ENCODE measurements at places on chromosomes 2 and 18.

DNA sequence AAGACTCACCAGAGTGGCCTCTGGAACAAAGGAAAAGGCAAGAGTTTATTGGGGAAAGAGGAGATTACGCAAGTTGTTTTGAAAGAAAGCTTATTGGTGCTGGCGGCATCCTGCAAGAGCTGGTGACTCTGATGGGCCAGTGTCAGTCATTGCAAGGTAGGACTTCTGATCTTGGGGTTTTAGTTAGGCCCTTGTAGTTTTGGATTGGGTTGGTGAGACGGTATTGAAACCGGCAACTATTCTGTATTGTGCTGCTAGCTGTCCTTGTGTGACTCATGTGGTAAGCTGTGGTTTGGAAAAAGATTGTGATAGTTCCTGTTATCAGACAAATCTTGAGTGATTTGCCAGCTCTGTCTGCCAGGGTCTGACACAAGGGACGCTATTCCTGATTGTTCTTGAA lies 159.1 kb upstream of the PIEZO2 start:
- no peak for DNase-seq
- H3K36me3 ChIP-seq = no peaks in the 10 kb centered on the region
- H3K4me1 ChIP-seq = peaks cover 11% of the 10 kb centered on the region
- no peak overlapping the region for H3K27ac ChIP-seq
- H3K4me3 ChIP-seq = no peak overlapping the region

DNA sequence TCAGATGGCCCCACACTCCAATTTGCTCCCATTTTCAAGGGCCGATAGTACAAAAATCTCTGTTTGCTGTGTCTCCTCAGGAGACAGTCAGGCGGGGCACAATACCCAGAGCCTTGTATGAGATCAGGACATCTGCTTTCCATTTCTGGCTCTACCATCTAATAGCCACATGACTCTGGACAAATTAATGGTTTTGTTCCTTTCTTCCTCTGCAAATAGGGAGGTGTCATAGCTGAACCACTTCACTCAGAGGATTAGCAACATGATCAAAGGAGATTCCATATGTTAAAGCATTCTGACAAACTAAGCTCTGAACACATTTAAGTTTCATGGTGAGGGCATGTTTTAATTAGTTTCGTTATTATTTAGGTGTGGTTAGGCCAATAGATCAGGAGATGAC lies 602.1 kb upstream of the SYT4 start:
- H3K27ac ChIP-seq = no peak overlapping the region
- H3K36me3 ChIP-seq = no peaks in the 10 kb centered on the region
- no peak for DNase-seq
- H3K4me1 ChIP-seq = peaks cover 12% of the 10 kb centered on the region
- no peak overlapping the region for H3K4me3 ChIP-seq

DNA sequence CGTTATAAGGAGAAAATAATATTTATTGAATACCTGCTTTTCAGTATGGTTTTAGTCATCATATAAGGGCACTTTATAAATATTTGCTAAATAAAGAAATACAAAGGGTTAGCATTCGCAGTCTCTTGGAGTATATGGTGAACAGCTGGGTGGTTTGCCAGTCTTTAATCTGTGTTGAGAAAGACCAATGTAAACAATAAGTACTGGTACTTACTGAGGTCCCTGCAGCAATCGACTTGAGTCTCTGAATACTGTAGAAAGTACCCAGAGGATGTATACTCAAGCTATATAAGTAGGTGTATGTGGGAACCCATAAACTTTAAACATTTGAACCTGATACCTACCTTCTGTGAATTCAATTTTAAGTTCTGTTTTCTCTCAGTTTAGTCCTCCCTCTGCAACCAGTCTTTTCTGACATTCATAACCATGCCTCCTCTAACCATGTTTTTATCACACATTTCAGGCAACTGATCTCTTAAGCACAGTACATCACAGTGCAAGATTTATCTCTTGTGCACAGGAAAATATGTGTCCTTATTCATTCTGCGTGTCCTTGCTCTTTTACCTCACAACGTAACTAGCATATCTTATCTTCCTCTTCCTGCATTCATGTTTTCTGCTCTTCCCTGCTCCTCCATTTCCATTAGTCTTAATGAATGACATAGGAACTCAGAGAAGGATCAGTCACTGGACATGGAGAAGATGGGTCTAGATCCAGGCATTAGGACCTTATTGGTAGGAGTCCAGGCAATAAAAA lies 21.7 kb downstream of the C18orf63 start:
- H3K27me3 ChIP-seq = no peaks in the 10 kb centered on the region
- H3K4me1 ChIP-seq = peaks cover 9% of the 10 kb centered on the region
- H3K4me3 ChIP-seq = no peak overlapping the region
- DNase-seq = no peak

GRCh38 chr18:9417073-9417851 lies 58.1 kb upstream of the RALBP1 start:
- H3K4me3 ChIP-seq = no peak overlapping the region
- no peak overlapping the region for H3K27ac ChIP-seq
- H3K27me3 ChIP-seq = no peaks in the 10 kb centered on the region

DNA sequence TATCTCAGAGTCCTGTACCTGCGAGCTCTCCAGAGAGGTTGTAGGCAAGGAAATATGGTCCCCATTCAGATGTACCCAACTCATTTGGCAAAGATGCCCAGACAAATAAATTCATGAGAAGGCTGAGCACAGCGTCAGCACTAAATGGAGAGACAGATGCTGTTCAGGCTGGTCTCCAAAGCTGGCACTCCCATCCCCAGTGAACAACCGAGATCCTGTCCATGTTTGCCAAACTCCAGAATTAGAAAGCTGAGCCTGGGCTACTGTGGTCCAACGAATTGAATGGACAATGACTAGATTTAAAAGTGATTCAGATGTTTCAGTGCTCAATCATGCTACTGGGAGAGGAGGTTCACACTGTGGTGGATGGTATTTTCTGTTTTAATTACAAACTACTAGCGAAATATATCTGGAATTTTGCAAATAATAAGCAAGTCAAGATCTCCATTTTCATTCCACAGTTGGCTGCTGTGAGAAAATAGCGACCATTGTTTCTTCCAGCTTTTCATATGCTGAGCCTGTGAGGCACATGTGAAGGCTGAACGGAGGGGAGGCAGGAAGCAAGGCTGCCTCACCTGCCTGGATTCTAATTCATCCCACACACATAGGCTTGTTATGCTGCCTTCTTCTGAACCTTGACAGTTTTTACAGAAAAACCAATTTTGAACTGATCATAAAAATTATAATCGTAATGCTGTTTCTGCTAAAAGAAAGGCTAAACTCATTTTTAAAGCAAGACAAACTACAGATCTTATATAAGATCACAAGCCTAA lies 22.6 kb upstream of the DAPL1 start:
- H3K36me3 ChIP-seq = no peaks in the 10 kb centered on the region
- peaks cover 21% of the 10 kb centered on the region for H3K27me3 ChIP-seq
- no peak for DNase-seq
- H3K27ac ChIP-seq = no peak overlapping the region
- H3K4me1 ChIP-seq = peaks cover 5% of the 10 kb centered on the region

GRCh38 chr2:205405194-205405593 lies 277.1 kb upstream of the NRP2 start:
- no peaks in the 10 kb centered on the region for H3K27me3 ChIP-seq
- H3K27ac ChIP-seq = no peak overlapping the region
- H3K36me3 ChIP-seq = peaks cover 2% of the 10 kb centered on the region
- DNase-seq = no peak
- peaks cover 15% of the 10 kb centered on the region for H3K4me1 ChIP-seq

DNA sequence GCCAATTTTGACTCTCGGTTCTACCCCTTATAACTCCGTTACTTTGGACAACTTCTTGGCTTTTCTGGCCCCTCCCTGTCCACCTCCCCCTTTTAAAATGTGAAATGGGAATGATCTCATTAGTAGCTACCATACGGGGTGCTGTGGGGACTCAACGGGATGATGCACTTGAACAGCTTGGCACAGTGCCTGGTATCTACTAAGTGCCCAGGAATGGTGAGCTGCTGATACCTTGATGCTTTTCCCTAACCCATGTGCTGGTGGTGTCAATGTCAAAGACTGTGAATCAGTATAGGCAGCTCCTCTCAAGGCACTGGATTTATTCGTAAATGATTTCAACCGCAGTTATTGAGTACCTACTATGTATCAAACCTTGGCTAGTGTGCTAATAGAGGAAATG lies 204.2 kb downstream of the LOXHD1 start:
- no peaks in the 10 kb centered on the region for H3K27me3 ChIP-seq
- no peak for DNase-seq
- H3K27ac ChIP-seq = no peak overlapping the region
- peaks cover 2% of the 10 kb centered on the region for H3K4me1 ChIP-seq

DNA sequence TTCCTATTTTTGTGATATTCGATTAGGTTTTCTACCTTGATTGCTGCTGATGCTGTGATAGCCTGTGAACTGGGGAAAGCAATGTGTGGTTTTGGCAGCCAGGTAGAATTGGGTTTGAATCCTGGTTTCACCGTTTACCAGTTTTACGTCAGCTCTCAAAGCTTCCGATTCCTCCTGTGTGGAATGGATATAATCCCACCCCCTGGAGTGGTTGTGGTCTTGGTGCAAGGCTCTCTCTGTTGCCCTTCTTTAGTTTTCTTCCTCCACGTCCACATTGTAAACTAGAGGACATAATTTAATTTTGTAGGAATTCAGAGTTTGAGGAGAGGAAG lies 45.0 kb downstream of the PHLPP1 start:
- no peak for DNase-seq
- H3K27ac ChIP-seq = no peak overlapping the region
- no peaks in the 10 kb centered on the region for H3K36me3 ChIP-seq

GRCh38 chr18:2538844-2539243 lies 32.5 kb downstream of the METTL4 start:
- peaks cover 7% of the 10 kb centered on the region for H3K4me1 ChIP-seq
- H3K27me3 ChIP-seq = no peaks in the 10 kb centered on the region
- no peak for DNase-seq
- H3K27ac ChIP-seq = no peak overlapping the region
- peaks cover 7% of the 10 kb centered on the region for H3K36me3 ChIP-seq

- no peak overlapping the region for H3K4me3 ChIP-seq
- no peak overlapping the region for H3K27ac ChIP-seq
- no peaks in the 10 kb centered on the region for H3K4me1 ChIP-seq
- DNase-seq = no peak
- peaks cover 2% of the 10 kb centered on the region for H3K27me3 ChIP-seq
Measured at GRCh38 chr2:231874944-231875343, 51.3 kb downstream of the NPPC start.

DNA sequence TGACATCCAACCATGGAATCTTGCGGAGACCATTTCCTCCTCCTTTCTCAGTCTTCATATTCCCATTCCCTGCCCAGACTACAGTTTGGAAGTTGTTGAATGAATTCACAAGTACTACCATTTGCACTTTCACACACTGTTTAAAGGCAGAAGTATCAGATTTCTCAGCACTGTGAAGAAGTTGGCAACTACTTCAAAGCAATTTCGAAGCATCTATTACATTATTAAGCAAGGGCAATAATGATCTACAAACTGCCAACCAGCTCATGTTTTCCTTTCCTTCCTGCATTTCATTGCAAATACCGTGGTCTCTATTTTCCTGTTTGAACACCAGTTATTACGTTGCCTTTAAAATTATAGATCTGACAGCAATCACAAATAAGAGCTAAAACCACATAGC lies 105.5 kb downstream of the IRS1 start:
- peaks cover 3% of the 10 kb centered on the region for H3K27me3 ChIP-seq
- no peak for DNase-seq
- no peak overlapping the region for H3K27ac ChIP-seq

GRCh38 chr2:1581965-1582625 lies 162.2 kb downstream of the PXDN start:
- DNase-seq = no peak
- H3K4me1 ChIP-seq = peaks cover 13% of the 10 kb centered on the region
- peaks cover 20% of the 10 kb centered on the region for H3K27me3 ChIP-seq
- H3K36me3 ChIP-seq = no peaks in the 10 kb centered on the region

DNA sequence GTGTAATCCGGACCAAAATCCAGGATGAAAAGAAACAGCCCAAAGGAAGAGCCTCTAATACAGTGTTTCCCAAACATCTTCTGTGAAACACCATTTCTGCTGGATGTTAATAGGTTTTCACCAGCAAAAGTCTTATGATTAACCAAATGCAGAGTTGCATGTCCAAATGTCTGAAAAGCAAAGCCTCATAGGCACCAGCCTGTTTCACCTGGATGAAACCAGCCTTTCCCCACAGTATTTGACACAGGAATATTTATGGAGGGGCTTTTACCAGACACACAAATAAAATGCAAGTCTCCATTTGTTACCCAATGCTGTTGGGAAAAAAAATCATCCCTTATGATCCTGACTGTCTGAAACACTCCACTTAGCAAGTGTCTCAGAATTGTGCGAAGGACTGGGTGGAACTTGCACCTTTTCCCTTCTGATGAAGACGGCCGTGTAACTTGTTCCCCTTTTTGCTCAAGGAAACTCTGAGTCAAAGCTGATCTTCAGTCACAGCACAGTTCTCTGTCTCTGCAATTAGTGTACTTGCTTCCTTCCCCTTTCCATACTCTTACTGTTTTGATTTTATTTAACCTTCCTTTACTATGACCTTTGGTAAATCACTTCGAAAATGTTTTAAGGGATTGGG lies 70.3 kb upstream of the IL1R2 start:
- no peak overlapping the region for H3K4me3 ChIP-seq
- H3K27me3 ChIP-seq = no peaks in the 10 kb centered on the region
- no peak overlapping the region for H3K27ac ChIP-seq
- H3K36me3 ChIP-seq = peaks cover 2% of the 10 kb centered on the region
- H3K4me1 ChIP-seq = peaks cover 4% of the 10 kb centered on the region
